T-cell (primary cell): ENCODE measurements at places on chromosomes 12 and 14. TPM values are rescaled to one million over a fixed set of nuclear protein-coding genes. Genes with fewer than 3 reads are reported as not detected.
A peak's percentile ranks its signal among the peaks of the same experiment; 100 is the strongest.

DNA sequence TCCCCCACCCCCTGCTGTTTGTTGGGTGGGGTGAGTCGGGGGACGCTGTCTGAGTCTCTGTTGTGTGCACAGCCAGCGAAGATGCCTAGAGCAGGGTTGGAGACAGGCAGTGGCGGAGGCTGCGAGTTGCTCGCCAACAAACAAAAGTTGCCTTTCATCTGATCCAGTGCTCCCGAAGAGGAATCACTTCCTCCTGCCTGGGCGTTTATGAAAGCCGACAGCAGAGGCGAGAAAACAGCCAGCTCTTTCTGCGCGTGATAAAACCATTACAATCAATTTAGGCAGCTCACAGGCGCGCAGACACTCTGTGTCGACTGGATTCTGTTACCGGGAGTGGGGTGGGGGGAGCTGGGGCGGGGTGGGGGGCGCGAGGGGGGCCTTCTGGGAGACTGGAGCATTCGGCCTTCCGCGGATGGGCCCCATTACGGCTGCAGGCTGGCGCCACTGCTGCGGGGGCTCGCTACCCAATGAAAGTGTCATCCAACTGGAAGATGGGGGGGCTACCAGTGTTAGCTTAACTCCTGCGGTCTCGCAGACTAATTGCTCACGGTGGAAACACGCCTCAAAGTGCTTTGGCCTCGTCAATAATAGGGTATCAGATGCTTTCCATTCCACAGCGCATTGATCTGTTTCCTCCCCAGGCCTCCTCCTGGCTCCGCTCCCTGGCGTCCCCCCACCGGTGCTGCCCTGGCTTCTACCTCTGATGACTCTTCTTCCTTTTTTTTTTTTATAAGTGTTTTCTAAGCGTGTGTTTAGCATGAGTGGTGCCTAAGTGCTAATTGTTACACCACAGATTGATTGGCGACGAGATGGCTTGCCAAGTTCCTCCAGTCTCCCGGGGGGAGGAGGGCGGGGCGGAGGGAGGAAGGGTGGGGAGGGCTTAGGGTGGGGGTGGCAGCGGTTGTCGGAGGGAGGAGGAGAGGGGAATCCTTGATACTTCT, 678.4 kb downstream of the MED13L start:
- DNase-seq = no peak

GRCh38 chr14:92217936-92218335, 96.2 kb downstream of the CPSF2 start:
- DNase-seq = no peak

- DNase-seq = no peak
These were observed 124.1 kb downstream of the ARMH4 start for GRCh38 chr14:58027904-58028303.

DNA sequence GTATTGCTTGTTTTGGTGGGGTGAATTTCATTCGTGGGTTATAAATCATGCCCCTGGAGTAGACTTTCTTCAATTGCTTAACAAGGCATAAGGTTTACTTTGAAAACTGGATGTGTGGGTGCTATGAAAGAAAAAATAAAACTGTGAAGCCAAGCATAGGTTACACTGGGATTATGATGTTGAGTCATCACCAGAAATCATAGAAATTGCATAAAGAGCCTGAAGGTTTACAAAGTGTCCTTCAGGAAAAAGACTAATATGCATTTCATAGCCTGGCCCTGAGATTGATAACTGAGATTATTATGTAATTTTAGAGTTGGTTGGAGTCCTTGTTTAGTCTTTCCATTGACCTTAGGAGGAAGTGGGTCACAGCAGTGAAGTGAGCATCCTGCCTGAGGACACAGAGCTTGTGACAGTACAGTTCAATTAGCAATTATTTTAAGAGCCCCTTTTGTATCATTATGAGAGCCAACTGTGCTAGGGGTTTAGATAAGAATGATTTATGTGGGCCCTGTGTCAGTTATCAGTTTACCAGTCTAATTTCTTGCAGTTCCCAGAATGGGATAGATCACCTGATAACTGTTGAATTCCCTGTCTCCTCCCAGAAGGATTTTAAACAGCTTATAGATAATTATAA, 13.6 kb downstream of the LRRK2 start:
- no peak for DNase-seq

GRCh38 chr12:48980953-48981756, 3.0 kb downstream of the WNT1 start:
- peak; percentile 60 for DNase-seq

- DNase-seq = no peak
These were observed 45.4 kb downstream of the ANO2 start for GRCh38 chr12:5899675-5900074.

DNA sequence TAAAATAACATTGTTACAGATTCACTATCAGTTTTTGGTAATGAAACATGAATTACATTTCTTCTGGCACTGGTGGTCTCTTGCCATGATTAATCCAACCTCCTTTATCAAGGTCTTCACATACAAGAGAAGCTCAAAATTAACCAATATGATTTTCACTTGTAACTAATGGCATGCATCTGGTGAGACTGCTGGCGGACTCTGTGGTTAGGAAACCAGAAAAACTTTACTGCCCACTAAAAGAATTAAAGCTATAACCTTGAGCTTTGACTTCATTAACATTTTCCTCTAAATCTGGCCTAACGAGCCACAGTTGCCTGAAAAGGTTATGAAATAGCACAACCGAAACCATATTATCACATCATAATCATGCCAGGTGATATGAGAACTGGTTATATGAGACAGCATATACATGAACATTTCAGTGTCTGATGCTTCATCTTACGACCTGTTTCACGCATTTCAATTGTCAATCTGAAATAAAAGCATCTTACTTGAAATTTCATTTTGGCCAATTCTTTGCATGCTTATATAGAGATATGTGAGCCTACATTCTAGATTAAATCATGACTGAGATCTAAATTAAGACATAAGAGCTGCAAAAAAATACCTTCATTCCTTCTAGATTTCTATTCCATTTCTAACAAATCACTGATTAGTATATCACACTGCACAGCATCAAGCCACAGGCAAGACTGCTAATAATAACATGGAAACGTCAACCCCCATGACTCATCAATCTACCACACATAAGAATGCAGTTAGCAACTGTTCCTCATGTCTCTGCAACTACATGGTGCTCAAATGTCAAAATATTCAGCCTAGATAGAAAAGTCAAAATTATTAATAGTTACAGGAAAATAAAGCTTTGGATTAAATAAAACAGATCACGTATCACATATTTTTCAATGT, 89.3 kb downstream of the OSBPL8 start:
- no peak for DNase-seq

GRCh38 chr12:69633061-69633460, 22.4 kb upstream of the LRRC10 start:
- DNase-seq = no peak

GRCh38 chr12:67964456-67964855, 24.8 kb upstream of the IFNG-AS1 start:
- DNase-seq = no peak

DNA sequence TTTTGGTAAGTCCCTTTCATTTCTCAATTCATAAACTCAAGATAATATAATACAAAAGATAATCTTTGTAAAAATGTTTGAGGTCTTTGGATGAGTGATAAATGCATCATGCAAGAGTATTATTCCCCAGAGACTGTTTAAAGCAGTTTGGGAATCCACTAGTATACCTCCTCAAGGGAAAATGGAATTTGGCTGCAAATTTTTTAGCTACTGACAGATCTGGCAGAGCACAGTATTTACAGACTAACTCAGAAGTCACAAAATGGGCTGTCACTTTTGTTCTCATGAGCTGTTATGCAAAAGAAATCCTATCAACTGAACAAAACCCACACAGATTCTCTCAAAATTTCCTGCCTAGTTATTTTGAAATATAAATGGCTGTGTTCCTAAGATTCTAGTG, 9.9 kb downstream of the SPIC start:
- no peak for DNase-seq

DNA sequence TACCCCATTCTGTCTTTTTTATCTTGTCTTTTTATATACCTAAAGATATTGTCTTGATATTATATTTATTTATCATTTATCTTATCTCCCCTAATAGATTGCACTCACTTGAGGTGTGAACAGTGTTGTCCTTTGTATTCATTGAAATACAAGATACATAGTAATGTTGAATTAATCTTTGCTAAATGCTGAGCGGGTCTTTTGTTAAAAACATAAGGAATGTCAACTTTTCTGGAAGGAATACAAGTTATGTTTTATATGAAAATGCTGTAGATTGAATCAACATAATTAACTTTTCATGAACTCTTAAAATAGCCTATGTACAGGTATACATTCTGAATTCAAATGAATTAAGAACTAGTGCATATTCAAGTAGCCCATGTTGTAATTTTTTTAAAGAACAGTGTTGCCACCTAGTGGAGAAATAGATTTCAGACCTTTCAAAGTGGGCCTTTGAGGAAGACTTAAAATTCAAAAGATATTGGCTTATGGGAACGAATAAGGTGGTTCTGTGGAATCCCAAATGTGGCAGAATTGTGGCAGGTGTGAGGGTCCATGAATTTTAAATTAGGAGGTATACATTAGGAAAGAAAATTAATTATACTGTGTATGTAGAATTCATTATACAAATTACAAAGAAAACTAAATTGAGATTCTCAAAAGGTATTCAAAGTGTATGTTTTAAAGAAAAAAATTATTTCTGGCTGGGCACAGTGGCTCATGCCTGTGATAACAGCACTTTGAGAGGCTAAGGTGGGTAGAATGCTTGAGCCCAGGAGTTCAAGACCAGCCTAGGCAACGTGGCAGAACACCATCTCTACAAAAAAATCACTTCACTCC, 19.1 kb downstream of the BBOF1 start:
- DNase-seq = no peak

DNA sequence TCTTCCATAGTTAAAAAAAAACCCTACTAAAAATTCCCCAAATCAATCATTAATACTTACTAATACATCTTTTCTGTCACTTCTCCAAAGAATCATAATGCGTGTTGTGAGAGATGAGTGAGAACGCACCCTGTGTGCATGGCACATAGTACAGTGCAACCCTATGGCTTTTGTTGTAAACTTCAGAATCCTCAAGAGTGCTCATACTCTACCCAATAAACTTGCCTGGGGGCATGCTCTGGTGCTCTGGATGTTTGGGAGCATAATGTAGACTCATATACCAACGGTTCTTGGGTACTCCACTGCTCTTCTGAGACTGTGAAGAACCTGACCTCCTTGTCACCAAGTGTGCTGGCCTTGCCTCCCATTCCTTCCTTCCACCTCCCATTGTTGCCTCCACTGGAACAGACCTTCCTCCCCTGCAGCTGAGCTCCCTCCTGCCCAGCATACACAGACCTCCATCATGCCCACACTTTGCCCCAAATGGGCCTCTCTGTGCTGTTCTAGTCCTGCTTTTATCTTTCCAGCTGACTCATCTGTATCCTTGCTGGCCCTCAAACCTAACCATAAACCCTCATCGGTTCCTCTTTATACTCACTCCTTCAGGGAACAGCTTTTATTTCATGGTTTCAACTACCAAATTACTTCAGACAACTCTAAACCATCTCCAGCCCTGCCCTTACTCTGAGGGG, 8.9 kb downstream of the DCP1B start:
- no peak for DNase-seq

- DNase-seq = no peak
These were observed 137.0 kb upstream of the KRAS start for GRCh38 chr12:25387732-25388050.

GRCh38 chr14:102591372-102591943, 991 bp upstream of the RCOR1 start:
- DNase-seq = peak; percentile 1

DNA sequence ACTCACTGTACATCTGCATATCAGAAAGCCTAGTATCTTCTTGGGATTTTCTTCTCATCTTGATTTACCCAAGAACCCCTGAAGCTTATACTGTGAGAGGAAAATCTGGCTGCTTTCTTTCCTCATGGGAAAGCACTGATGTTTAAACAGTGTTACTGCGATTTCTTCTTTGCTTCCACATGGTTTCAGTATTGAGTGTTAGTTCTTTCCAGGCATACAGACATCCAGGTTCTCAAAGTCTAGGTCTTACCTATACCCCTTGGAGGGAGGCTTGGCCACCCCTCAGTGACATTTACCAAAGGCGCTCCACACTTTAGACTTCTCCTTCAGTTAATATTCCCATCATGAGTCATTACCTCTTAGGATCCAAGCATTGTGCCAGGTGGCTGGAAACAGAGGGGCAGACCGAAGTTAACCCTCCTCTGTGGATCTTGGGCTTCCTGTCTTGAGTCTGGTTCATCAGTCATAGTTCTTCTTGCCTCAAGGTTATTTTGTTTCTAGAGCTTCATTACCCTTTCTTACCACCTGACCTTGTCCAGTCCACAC, 79.1 kb downstream of the TMEM117 start:
- DNase-seq = no peak

DNA sequence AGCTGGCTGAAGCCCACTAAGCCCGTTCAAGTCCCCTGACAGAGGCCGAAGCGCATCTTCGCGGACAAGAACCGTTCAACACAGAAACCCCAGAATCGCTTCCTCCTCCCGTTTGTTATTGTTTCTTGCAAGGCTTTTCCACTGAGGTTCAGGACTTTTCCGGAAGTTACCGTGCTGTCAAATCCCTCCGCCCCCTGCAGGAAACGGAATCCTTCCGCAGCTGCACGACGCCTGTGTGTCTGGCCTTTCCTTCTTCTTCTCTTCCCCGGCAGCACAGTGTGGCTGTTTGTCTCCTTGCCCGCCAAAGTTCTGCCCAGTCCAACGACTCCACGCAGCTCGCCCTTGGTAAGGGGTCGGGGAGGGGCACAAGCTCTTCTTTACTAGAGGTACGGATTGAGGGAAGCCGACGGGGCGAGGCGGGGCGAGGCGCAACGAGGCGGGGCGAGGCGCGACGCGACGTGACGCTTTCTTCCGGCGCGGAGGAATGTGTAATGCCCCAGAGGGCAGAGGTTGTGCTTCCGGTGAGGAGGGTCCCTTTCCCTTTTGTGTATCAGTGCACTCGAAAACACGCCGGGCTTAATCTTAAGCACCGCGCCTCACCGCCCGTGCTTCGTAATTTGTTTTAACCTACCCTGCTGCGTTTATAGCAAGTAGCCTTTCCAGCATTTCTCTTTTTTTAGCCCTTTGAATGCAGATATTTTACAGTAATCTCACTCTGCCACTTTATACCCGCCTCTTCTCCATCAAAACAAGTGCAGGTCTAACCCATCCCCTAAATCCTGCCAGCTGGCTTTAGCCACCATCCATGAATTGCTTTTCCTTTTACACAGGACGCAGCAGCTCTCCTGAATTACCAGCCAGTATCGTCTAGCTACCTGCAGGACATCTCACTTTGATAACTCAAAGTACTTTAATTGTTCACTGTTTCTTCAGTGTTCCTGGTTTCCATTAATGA, at the start of gene KDM5A:
Gene KDM5A (minus strand): TSS at position 179 of the 955 bp plus-strand sequence. CDS start 229 bp downstream, outside the sequence.
- peak; percentile 91 for DNase-seq

DNA sequence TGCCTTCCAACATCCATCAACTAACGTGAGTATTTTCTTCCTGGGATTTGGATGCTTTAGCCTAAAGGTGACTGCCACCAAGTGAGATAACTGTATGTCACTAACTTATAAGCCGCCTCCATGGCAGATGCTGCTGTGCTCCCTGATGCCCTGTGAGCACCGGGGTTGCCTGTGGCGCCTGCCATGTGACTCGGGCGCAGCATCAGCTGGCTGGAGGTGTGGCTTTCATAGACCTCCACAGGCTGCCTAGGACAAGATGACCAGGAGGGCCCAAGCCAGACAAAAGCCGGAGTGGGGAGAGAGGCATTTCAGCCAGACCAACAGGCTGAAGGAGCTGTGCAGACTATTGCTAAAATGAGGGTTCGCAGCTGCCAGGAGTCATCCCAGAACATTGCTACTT, 55.7 kb downstream of the ANAPC7 start:
- DNase-seq = no peak

- no peak for DNase-seq
These were observed 131.2 kb downstream of the CRADD start for GRCh38 chr12:93808169-93808899.

The MARK3 gene
- total RNA-seq = 121 TPM

The CPM gene
- total RNA-seq = 1.6 TPM

The TMEM52B gene
- not detected for total RNA-seq

The GPR132 gene
- total RNA-seq = 49.1 TPM

The SDR39U1 gene
- 154 TPM for total RNA-seq
